ENCODE measurements at places on chromosomes 1 and 21.

- no peak for DNase-seq
These were observed 18.4 kb upstream of the PLEKHG5 start for GRCh38 chr1:6509919-6510291.

DNA sequence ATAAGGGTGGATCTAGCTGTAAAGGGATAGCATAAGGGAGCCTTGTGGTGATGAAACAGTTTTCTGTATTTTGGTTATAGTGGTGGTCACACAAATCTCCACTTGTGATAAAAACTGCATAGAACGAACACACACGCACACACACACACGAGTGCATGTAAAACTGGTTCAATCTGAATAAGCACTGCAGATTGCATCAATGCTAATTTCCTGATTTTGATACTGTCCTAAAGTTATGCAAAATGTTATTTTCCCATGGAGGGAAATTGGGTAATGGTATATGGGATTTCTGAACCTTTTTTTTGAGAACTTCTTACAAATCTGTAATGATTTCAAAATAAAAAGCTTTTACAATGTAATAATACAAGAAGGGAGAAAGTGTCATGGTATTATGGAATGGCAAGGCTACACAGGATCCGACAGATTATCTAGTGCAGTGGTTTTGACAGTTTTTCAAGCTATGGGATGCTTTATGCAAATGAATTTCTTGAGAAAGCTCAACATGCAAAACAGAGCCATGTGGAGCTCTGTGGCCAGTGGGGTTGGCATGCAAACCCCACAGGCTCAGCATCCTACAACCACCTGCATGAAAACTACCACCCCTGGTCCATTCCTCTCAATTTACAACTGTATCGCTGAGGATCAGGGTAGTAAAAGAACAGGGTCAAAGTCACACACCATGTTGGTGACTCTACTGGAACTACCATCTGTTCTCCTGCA, 18.8 kb downstream of the SLC41A1 start:
- DNase-seq = no peak

DNA sequence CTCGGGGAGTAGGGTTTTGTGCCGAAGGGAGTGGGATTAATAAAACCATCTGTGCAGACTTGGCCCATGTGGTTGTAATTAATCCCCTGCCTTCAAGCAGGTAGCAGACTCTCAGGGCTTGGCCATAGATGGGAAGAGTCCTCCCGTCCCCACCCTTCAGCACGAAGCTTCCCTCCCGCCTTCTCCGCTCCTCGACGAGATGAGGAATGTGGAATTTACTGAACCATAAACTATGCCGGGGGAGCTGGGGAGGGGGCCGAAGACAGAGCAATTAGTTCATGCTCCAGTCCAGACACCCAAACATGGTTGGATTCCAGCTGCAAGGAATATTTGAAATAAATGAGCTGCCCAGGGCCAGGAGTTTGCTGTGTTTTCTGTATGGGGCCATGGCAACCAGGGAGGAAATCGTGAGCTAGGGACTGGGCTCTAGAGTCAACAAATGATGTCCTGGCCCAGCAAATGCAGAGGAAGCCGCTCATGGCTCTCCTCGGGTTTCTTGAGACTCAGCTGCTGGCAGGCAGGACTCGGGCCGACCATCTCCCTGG, 78.8 kb downstream of the SPSB1 start:
- no peak for DNase-seq

- DNase-seq = no peak
These were observed 140.6 kb upstream of the CXADR start for GRCh38 chr21:17372200-17372599.

GRCh38 chr21:40863839-40864238, 16.9 kb upstream of the DSCAM start:
- no peak for DNase-seq

DNA sequence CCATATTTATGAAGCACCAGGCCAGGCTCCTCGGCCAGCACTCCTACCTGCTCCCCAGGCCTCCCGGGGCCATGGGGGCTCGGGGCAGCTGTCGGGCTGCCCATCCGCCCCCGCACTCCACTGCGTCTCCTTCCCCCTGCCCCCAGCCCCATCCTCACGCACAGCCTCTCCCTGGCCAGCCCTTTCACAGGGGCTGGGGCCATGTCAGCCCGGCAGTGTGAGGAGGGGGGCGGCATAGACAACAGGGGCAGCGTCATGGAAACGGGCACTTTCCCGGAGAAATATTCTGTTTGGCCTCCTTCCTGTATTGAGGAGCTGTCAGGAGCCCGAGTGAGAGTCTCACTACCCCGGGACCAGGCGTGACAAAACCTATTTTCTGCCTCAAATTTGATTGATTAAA, 87.3 kb downstream of the CASZ1 start:
- no peak for DNase-seq

GRCh38 chr1:92306020-92306419, 7.2 kb downstream of the RPAP2 start:
- no peak for DNase-seq

DNA sequence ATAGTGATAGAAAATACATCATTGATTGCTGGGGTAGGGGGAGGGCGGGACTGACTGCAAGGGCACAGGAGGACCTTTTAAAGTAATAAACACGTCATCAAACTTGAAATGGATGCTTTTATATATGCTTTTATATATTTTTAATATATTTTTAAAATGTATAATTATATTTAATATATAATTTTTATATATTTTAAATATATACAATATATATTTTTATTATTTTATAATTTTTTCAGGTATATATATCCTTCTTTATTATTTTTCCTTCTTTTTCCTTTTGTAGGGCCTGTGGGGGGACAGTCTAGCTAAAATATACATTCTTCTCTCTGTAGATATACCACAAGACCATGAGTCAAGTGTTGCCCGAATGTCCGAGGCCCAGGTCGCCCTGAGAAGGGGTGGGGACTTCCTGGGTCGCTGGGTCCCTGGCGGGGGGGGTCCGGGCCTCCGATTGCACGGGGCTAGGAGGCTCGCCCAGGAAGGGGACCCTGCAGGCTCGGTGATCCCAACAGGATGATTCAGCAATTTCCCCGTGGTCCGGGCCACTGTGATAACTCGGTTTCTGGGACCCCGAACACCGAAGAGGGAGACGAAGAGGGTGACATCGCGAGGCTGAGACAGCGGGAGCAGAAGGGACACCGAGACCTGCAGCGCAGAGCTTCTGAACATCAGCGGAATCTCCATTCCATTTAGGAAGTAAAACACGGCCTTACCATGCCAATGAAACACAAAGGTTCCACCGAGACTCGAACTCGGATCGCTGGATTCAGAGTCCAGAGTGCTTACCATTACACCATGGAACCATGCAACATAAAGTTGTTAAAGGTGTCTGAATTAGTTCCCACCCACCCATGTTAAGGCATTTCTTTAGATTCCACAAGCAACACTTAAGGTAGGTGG, 112.5 kb upstream of the NBPF11 start:
- no peak for DNase-seq

DNA sequence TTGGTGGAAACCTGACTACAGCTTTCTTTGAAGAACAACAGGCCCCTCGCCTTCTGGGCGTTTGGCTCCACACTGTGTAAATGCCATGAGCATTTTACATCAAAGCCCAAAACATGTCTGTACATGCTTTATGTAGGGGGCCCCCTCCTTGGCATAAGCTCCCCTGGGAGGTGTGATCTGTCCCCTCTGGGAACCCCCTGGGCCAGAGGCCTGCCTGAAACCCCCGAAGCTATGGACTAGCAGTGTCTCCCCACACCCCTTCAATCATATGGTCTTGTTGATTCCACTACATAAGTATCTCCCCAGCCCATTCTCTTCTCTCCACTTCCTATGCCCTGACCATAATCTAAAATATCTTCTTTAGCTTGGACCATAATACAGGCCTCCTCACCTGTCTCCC, 241.5 kb downstream of the C1orf94 start:
- DNase-seq = no peak

- DNase-seq = no peak
These were observed 59.2 kb downstream of the MATN1 start for GRCh38 chr1:30664103-30664755.

- no peak for DNase-seq
These were observed 30.1 kb upstream of the DUSP23 start for GRCh38 chr1:159750621-159751020.

GRCh38 chr1:23574265-23574754, 15.0 kb upstream of the ID3 start:
- no peak for DNase-seq

DNA sequence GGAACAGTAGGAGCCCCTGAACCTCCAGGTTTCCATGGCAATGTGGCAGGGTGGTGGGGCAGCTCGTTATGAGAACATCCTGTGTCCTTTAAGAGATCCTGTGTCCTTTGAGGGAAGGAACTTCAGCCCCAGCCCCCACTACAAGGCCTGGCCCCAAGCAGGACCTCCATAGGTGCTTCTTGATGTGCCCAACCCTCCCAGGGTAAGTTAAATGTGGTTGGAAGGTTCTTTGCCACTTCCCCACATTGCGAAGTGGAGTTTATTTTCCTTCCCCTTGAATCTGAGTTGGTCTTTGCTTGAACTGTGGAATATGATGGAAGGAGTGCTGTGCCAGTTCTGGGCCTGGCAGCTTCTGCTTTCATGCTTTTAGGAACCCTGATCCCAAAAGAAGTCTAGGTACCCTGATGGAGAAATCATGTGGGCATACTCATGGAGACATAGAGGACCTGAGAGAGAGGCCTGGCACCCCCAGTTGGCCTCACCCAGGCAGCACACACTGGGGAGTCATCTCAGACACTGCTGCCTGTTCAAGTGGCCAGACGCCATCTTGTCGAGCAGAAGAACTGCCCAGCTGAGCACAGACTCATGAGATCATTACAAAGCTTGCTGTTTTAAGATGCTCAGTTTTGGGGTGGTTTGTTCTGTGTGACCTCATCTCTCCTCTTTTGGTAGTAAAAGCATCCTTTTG, 44.1 kb upstream of the ACTL8 start:
- no peak for DNase-seq

DNA sequence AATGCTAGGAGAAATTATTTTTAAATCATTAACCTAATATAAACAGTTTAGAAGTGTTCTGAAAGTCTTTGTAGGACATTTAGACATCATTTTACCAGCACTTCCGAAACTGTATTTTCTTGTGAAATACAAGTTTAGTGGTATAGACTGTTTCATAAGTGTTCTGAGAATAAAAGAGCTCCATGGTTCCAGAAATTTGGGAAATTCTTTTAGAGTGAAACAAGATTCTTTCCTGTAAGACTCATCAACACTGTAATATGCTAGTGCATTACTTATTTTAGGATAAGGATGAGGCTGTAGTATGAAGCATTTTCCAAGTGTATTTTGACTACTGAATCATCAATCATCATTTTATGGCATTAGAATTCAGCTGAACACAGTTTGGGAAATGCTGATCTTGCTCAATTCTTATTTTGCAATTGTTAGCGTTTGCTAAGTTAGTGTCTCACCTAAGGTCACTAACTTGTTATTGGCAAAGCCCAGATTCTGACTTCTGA, 73.4 kb downstream of the CEP350 start:
- DNase-seq = no peak

DNA sequence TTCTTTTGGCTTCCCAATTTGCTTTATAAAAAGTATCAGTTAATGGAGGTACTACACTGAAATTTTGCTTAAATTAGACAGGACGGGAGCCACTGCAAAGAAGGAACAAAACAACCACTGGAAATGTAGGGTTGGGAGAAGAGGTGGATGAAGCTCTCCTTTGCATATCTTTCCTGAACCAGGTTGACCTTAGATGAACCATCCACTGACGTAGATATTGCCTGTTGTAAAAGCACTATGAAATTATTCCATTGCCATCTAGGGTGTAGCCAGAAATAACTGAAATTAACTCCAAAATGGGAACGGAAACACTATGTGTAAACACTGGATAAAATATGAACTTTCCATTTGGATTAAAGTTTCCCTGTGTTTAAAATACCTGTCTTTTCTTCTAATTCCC, 1.2 kb upstream of the ABL2 start:
- DNase-seq = no peak

DNA sequence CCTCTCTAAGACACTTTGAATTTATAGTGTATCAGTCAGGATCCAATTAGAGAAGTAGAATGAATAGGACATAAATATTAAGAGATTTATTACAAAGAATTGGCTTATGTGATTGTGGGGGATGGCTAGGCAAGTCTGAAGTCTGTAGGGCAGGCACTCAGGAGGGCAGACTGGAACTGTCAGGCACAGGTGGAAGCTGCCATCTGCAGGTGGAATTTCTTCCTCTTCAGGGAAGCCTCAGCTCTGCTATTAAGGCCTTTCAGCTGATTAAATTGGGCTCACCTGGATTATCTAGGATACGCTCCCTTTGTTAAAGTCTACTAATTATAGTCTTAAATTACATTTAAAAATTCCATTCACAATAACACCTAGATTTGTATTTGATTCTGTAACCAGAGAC, 92.0 kb upstream of the HAO2 start:
- no peak for DNase-seq

GRCh38 chr1:237712586-237713157, 178.1 kb downstream of the ZP4 start:
- no peak for DNase-seq

GRCh38 chr1:183553764-183554163, 36.5 kb downstream of the NCF2 start:
- no peak for DNase-seq
